ENCODE measurements at places on chromosomes 16 and 17.

DNA sequence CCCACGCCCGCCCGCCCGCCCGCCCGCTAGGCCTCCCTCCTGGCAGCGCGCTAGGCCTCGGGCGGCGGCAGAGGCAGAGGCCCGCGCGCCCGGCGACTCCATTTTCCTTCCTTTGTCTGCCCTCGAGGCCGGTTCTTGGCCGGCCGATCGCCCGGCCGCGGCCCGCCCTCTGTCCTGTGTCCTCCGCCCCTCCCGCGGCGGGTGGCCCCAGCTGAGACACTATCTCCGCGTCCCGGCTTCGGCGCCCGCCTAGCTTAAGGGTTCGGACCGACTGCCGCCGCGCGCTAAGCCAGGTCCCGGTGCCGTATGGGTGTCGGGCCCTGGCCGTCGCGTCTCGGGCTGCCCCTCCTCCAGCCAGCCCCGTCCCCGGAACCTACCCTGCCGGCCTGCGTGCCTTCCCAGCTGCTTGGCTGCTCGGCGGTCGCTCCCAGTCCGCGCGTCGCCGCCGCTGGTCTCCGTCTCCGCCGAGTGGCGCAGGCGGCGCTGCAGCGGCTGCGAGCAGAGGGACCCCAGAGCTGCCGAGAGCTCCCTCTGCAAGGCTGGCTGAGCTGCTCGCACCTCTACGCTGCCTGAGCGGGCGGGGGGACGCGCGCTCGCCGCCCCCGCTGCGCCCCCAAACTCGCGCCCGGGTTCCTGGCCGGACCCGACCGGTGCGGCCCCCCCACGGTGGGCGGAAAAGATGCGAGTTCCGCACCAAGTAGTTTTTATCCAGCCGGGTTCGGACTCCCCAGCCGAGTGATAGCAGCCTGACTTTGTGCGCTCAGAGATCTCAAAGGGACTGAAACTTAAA is 787 bp downstream of the CTCF start:
- peak; percentile 86 for DNase-seq

- DNase-seq: no peak
Observed at GRCh38 chr16:89693931-89694783, 7.3 kb downstream of the SPATA2L start.

GRCh38 chr17:30251931-30252330 is 16.4 kb upstream of the SLC6A4 start:
- DNase-seq: no peak

DNA sequence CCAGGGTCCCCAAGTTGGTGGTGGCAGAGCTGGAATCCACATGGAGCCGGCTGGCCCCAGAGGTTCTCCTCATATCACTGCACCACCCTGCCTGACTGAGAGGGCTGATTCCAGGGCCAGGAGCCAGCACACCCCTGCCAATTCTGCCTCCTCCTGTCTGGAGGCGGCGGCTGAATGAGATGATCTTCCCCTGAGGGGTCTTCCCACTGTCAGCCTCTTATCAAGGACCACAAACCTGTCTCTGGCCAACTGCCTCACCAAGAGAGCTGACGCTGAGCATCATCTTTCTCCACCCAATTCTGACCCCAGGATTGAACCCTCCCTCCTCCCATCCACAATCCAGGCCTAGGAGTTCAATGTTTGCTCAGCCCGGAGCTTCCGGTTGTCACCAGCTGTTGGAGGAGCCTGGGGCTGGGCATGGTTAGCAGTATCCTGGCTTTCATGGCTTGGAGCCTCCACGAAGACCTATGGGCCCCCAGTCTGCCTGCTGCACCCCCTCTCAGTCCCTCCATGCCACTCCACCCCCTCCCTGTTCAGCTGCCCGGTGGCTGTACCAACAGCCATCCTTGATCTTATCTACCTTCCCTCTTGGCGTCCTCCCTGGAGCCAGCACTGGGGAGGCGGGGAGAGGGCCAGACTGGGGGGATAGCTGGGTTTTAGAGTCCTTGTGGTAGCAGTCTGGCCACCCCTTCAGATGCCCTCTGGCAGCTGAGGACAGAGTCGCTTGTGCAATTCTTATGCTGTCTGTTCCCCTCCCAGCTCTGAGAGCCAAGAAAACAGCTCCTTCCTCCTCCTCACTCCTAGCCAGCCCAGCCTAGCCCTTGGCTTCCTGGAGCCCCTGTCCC is 25.6 kb downstream of the ABCC3 start:
- no peak for DNase-seq

GRCh38 chr16:37511-37910 is 15.9 kb downstream of the POLR3K start:
- no peak for DNase-seq

GRCh38 chr17:49436174-49436573 is 21.5 kb upstream of the PHB1 start:
- DNase-seq: no peak

- peak; percentile 2 for DNase-seq
Observed at GRCh38 chr17:61897548-61898180, 30.1 kb downstream of the INTS2 start.

GRCh38 chr16:4830408-4830807 is 16.7 kb downstream of the GLYR1 start:
- no peak for DNase-seq

DNA sequence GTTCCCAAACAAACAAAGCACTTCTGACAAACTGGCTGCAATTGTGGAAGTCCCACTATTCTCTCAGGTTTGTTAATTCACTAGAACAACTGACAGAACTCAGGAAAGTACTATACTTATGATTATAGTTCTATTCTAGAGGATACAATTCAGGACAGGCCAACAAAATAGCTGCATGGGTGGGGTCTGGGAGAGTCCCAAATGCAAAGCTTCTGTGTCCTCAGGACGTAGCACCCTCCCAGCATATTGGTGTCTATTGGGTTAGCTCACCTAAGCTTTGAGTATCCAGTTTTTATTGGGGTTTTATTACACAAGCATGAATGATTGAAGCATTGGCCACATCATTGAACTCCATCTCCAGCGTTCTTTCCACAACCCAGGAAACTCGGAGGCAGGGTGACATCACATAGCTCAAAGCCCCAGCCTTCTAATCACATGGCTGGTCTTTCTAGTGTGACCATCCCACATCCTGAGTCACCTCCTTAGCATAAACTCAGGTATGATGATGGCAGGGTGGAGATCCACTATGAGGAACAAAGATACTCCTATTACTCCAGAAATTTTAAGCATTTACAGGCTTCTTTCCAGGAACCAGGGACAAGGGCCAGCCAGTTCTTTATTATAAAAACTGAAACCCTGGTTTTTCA is 43.9 kb upstream of the CCNF start:
- DNase-seq: peak; percentile 57

DNA sequence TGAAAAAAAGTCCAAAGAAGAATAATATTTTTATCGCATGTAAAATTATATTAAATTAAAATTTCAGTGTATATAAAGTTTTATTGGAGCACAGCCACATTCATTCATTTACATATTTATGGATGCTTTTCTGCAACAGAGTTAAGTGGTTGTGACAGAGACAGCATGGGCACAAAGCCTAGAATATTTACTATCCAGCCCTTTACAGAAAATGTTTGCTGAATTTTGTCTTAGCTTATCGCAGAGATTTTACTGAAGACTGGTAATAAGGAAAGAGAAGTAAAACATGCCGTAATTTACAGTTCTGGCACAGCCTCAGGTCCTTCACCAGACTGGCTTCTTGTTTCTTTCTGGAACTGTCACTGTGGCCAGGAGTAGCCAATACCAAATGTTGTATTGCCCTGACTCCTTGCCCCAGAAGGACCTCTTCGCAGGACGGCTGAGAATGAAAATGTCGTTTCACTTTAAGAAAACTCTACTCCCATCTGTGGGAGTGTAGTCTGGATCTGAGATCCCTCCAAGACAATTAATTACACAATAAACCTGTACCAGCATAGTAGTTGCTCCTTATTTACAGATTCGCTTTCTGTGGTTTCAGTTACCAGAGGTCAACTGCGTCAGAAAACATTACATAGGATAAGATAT is 94.9 kb upstream of the GOT2 start:
- DNase-seq: no peak

GRCh38 chr16:89150981-89151380 is 20.6 kb upstream of the CDH15 start:
- no peak for DNase-seq

DNA sequence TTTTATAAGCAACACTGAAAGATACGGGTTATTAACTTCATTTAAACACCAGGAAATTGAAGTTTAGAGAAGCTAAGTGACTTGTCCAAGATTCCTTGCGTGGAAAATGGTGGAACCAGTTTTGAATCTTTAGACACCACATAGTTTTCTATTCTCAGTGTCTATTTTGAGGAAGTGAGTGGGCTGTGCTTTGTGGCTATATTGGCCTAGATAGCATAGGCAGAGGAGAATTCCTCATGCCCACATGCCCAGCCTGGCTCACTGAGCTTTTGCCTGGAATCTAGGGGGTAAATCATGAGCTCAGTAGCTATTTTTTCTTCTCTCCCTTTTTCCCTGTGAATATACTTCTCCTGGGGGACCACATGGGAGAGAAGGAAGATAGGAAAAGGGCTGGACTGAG is 431.3 kb downstream of the HS3ST3B1 start:
- no peak for DNase-seq

- no peak for DNase-seq
Observed at GRCh38 chr16:70735141-70735979, 49.5 kb upstream of the MTSS2 start.

GRCh38 chr16:67865318-67865717 is 7.5 kb upstream of the EDC4 start:
- peak; percentile 26 for DNase-seq

- DNase-seq: no peak
Observed at GRCh38 chr17:65074778-65075250, 18.3 kb upstream of the GNA13 start.

GRCh38 chr16:27066668-27067537 is at the start of gene C16orf82:
Gene C16orf82, plus strand, starts transcription at chr16:27066927.
- DNase-seq: peak; percentile 13

- peak; percentile 11 for DNase-seq
Observed at GRCh38 chr16:72072514-72073342, 9.7 kb downstream of the HPR start.

DNA sequence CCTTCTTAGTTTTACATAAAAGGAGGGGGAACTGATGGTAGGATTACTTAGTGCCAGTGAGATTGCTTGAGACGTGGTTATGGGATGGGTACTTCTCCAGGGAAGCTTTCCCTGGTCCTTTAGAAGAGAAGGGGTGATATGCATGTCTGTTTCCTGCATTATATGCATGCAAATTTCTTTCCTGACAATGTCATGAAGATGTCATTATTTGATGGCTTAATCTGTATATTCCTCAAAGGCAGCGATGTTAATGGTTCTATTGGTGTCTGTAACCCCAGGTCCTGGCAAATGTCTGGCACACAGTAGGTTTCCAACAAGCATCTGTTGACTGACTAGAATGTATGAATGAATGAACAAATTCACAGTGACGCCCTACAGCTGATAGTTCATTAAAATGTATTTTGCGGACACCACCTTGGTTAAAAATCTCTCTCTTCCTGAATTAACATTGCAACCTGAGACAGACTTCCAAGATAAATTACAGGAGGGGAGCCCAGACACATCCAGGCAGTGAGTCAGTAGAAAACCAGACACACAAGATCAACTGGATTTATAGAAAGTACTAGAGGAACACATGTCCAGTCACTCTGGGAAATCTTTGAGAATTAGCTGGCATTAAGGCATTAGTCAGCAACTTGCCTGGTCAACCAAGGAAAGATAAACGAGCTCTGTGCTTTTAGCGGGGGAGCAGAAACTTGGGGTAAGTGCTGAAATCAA is 293.4 kb downstream of the XYLT1 start:
- DNase-seq: peak; percentile 29

- DNase-seq: peak; percentile 80
Observed at GRCh38 chr16:49754495-49755312, 101.2 kb downstream of the ZNF423 start.

DNA sequence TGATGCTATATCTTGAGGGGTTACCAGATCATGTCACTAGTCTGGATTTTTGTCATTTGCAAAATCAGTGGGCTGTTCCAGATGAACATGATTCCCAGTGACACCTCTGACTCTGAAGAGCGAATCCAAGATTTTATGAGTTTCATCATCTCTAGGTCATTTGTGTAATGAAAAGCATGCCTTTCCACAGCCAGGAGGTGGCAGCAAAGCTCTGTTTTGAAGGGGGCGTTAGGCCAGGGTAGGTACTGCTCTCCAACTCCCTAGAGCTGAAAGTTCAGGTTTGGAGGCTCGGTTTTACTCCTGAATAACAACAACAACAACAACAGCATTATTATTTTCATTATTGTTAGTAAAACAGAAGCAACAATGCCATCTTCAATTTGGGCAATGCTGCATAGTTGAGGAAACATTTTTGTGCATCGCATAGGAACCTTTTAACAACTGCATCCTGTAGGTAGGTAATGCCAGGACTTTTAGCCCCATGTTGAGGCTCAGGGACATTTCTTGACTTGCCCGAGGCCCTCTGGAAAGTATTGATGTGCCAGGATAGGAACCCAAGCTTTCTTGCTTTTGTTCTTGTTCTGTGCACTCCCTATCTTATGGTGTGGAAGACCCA is 77.0 kb downstream of the MYH13 start:
- DNase-seq: peak; percentile 55

DNA sequence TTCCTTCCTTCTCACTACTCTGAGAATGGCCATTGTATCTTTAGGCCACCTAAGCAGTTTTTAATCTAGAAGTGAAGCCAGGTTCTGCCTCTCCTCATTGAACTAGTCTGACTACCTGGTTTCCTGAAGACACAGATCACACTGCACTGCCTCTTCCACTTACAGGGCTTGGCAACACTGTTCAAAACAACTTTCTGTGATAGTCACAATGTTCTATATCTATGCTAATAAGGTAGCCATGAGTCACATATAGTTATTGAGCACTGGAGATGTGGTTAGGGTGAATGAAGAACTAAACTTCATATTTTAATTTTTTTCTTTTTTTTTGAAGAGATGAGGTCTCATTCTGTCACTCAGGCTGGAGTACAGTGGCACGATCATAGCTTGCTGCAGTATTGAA is 26.9 kb downstream of the RND2 start:
- peak; percentile 28 for DNase-seq

DNA sequence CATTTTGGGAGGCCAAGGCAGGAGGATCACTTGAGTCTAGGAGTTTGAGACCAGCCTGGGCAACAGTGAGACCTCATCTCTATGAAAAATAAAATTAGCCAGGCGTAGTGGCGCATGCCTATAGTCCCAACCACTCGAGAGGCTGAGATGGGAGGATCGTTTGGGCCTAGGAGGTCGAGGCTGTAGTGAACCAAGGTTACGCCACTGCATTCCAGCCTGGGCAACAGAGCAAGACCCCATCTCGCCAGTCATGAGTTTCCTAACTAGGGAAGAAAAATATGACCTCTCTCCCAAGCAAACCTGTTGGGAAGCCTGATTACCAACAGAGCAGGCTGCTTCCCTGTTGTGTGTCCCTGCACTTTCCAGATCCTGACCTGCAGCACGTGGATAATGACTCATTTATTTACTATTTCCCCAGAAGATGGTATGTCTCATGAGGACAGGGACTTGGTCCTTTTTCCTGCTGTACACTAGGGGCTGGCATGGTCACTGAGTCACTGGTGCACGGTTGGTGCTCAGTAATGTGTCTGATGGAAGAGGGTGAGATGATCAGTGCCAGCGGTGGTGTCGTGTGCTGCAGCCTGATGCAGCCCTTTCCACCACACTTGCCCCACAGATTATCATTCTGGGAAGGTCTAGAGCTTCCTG is 30.8 kb downstream of the NMT1 start:
- no peak for DNase-seq

- DNase-seq: peak; percentile 79
Observed at GRCh38 chr16:8931859-8932258, 31.8 kb downstream of the USP7 start.

GRCh38 chr17:29866746-29867404 is 63.2 kb downstream of the SSH2 start:
- no peak for DNase-seq

All from astrocyte of the hippocampus (primary cell).